ENCODE measurements at places on chromosomes 2 and 18. TPM values are rescaled to one million over a fixed set of nuclear protein-coding genes. Genes with fewer than 3 reads are reported as not detected.

Gene CFAP65
- not detected for total RNA-seq

DNA sequence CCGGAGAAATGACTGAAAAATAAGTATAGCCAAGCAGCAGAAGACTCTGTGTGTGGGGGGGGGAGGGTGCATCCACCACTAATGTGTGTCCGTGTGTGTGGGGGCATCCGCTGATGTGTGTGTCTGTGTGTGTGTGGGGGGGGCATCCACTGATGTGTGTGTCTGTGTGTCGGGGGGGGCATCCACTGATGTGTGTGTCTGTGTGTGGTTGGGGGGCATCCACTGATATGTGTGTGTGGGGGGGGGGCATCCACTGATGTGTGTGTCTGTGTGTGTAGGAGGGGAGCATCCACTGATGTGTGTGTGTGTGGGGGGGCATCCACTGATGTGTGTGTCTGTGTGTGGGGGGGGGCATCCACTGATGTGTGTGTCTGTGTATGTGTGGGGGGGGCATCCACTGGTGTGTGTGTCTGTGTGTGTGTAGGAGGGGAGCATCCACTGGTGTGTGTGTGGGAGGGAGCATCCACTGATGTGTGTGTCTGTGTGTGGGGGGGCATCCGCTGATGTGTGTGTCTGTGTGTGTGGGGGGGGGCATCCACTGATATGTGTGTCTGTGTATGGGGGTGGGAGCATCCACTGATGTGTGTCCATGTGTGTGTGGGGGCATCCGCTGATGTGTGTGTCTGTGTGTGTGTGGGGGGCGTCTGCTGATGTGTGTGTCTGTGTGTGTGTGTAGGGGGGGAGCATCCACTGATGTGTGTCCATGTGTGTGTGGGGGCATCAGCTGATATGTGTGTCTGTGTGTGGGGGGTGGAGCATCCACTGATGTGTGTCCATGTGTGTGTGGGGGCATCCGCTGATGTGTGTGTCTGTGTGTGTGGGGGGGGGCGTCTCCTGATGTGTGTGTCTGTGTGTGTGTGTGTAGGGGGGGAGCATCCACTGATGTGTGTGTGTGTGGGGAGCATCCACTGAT lies 125.0 kb downstream of the NFATC1 start:
- H3K36me3 ChIP-seq = peaks cover 12% of the 10 kb centered on the region
- peaks cover 2% of the 10 kb centered on the region for H3K27me3 ChIP-seq
- peak overlapping the region; percentile 65 for H3K4me3 ChIP-seq
- no peak for DNase-seq
- peak overlapping the region; percentile 98 for H3K27ac ChIP-seq

GRCh38 chr2:54595161-54595803 lies 128.2 kb upstream of the EML6 start:
- no peak for DNase-seq
- H3K4me3 ChIP-seq = peak overlapping the region; percentile 78
- peak overlapping the region; percentile 99 for H3K27ac ChIP-seq
- peaks cover 39% of the 10 kb centered on the region for H3K36me3 ChIP-seq

GRCh38 chr2:30371772-30372373 lies 75.2 kb upstream of the LCLAT1 start:
- no peaks in the 10 kb centered on the region for H3K27me3 ChIP-seq
- peaks cover 37% of the 10 kb centered on the region for H3K4me1 ChIP-seq
- no peaks in the 10 kb centered on the region for H3K36me3 ChIP-seq
- H3K4me3 ChIP-seq = no peak overlapping the region

GRCh38 chr2:76669966-76670465 lies 852.2 kb downstream of the LRRTM4 start:
- H3K27me3 ChIP-seq = no peaks in the 10 kb centered on the region
- H3K27ac ChIP-seq = no peak overlapping the region
- H3K4me3 ChIP-seq = no peak overlapping the region
- no peaks in the 10 kb centered on the region for H3K4me1 ChIP-seq

Gene MATN3
- total RNA-seq = not detected

DNA sequence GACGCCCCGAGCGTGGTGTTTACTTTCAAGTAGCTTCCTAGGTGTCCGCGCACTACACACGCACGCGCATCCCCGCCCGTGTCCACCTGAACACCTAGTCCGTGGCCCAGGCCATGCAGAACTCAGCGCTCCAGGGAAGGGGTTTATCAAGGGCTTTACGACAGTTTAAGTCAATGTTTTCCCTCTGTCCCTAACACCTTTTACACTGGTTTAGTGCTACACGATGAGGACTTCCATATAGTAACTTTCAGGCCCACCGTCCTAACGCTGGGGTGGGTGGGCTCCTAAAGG lies 1.4 kb upstream of the BCL2 start:
- peaks cover 34% of the 10 kb centered on the region for H3K4me1 ChIP-seq
- no peak for DNase-seq
- peaks cover 20% of the 10 kb centered on the region for H3K36me3 ChIP-seq
- H3K27me3 ChIP-seq = no peaks in the 10 kb centered on the region
- peak overlapping the region; percentile 94 for H3K27ac ChIP-seq

GRCh38 chr2:8481463-8482009 lies 200.3 kb upstream of the ID2 start:
- no peaks in the 10 kb centered on the region for H3K27me3 ChIP-seq
- peak; percentile 34 for DNase-seq
- peak overlapping the region; percentile 87 for H3K27ac ChIP-seq
- peak overlapping the region; percentile 53 for H3K4me3 ChIP-seq
- peaks cover 86% of the 10 kb centered on the region for H3K4me1 ChIP-seq

Gene GAL3ST2
- 0.51 TPM for total RNA-seq

Gene G6PC2
- not detected for total RNA-seq

GRCh38 chr2:143254110-143254509 lies 124.9 kb downstream of the ARHGAP15 start:
- H3K4me3 ChIP-seq = peak overlapping the region; percentile 47
- peaks cover 78% of the 10 kb centered on the region for H3K4me1 ChIP-seq
- peaks cover 11% of the 10 kb centered on the region for H3K36me3 ChIP-seq
- H3K27me3 ChIP-seq = no peaks in the 10 kb centered on the region

Gene HTRA2
- 57.3 TPM for total RNA-seq

Gene DPP4
- total RNA-seq = 99.9 TPM

GRCh38 chr18:36331521-36331971 lies 34.0 kb downstream of the FHOD3 start:
- H3K27ac ChIP-seq = no peak overlapping the region
- no peaks in the 10 kb centered on the region for H3K36me3 ChIP-seq
- H3K4me1 ChIP-seq = no peaks in the 10 kb centered on the region
- H3K4me3 ChIP-seq = no peak overlapping the region
- DNase-seq = no peak

Gene PSTPIP2
- total RNA-seq = 23.6 TPM

Gene KCNK3
- total RNA-seq = not detected

DNA sequence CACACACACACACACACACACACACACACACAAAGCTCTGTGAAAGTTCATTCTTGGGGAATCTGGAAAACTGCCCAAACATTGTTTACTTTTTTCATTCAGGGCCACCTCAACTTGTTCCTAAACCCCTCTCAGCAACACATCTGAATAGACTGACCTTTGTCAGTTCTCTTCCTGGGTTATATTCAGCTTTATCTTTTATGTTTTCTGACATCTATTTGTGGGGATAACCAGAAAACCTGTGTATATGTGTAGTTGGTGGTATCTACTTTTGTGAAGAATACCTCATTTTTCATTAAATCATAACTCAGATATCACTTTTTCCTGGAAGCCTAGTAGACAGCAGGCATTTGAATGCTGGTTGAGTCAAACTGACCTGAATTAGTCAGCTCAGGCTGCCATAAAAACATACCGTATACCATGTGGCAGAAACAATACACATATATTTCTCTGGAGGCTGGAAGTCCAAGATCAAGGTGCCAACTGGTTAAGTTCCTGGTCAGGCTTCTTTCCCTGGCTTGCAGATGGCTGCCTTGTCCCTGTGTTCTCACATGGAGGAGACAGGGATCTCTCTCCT lies 11.0 kb upstream of the RNF144A start:
- no peak for DNase-seq
- peaks cover 38% of the 10 kb centered on the region for H3K36me3 ChIP-seq
- H3K4me1 ChIP-seq = peaks cover 61% of the 10 kb centered on the region
- peak overlapping the region; percentile 27 for H3K4me3 ChIP-seq

Gene GMPPA
- 41.3 TPM for total RNA-seq

Gene MYO5B
- total RNA-seq = 0.12 TPM

Gene UGT1A5
- not detected for total RNA-seq

DNA sequence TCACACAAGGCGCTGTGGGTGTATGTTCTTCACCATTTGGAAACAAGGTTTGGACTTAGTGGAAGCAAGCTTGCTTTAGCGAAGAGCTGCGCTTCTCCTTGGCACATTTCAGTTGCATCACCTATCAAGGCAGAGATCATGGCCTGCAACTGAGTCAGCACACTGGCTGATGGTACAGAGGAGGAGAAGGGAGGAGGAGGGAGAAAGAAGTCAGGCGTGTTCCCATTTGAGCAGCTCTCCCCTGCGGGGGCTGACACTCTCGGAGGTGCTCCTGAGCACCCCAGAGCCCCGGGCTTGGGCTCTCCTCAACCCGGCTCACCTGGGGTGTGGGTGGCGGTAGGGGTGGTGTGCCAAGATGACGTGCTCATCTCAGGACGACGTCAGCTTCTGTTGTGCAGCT lies 6.0 kb upstream of the SERPINB5 start:
- H3K36me3 ChIP-seq = no peaks in the 10 kb centered on the region
- no peaks in the 10 kb centered on the region for H3K4me1 ChIP-seq
- H3K4me3 ChIP-seq = no peak overlapping the region

DNA sequence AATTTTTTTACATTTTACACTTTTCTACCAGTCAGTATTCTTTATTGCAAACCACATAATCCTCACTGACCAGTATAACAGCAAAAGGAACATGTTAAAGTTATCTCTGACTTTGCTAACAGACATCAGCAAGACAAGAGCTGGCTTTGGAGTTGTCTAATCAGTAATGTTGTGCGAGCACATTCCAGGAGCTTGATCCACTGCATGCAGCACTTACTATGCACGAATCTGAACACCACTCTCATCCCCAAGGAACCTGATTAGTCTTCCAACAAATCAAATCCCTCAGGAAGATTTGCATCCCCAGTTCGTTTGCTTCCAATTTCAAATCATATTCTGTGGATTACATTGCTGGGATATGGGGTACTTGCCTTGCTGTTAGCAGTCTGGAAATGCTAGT lies 269.3 kb upstream of the EPC2 start:
- no peaks in the 10 kb centered on the region for H3K27me3 ChIP-seq
- H3K27ac ChIP-seq = no peak overlapping the region
- no peak overlapping the region for H3K4me3 ChIP-seq
- H3K4me1 ChIP-seq = no peaks in the 10 kb centered on the region

DNA sequence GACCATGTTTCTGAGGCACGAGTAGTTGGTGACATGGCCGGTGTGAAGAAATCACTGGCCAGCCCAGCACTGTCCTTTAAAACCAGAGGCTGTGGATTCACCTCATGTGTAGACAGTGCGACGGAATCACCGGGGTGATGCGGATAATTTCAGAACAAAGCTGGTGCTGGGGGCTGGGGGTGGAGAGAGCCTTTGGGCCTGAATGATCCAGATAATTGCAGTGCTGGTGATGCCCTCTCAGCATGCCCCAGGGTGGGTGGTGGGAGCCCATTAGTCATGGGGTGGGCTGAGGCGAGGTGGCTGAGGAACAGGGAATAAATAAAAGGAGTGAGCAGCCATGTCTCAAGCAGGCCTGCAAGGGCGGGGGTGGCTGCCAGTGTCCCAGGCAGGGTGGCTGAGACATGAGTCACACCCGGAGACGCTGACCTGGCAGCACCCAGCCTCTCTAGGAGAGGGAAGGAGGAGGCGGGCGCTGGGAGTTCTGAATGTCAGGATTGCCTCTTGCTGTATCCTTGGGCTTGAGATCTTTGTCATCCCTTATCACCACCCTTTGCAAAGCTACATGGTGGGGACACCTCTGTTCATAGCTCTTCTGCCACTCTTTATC lies 151.1 kb upstream of the MSH6 start:
- no peak overlapping the region for H3K4me3 ChIP-seq
- no peak for DNase-seq
- no peak overlapping the region for H3K27ac ChIP-seq
- peaks cover 6% of the 10 kb centered on the region for H3K27me3 ChIP-seq
- no peaks in the 10 kb centered on the region for H3K4me1 ChIP-seq

Gene C2orf66
- total RNA-seq = 0.42 TPM

Gene DNAJC5G
- total RNA-seq = not detected

DNA sequence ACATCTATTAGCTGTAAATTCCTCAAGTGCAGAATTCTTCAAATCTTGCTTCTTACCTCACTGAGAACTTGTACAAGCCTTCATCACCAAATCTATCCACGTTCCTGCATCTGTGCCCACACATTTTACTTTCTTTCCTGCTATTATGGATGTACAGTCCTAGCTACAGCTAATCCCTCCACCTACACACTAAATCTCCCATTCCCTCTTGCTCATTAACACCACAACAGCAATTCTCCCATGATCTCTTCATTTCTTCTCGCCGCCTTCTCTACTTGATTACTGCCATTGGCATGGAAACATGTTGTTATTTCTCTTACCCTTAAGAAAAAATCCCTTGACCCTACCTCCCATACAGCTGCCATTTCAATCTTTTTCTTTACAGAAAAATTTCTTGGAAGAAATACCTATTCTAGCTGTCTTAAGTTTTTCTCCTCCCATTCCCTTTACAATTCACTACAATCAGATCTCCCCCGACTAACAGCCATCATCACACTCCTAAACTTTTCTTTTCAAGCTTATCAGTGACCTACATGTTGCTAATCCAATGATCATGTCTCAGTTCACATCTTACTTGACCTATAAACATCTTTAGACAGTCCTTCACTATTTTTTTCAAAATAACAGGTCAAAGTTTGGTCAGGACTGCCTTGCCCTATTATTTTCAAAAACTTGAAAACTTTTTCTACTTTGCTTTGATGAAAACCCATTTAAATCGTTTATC lies 41.0 kb downstream of the ROCK2 start:
- no peak overlapping the region for H3K27ac ChIP-seq
- H3K4me1 ChIP-seq = no peaks in the 10 kb centered on the region
- DNase-seq = no peak
- H3K4me3 ChIP-seq = no peak overlapping the region
- no peaks in the 10 kb centered on the region for H3K27me3 ChIP-seq

Gene CCDC141
- total RNA-seq = 0.78 TPM

Gene ICOS
- 143 TPM for total RNA-seq

Gene CHRNG
- total RNA-seq = not detected

DNA sequence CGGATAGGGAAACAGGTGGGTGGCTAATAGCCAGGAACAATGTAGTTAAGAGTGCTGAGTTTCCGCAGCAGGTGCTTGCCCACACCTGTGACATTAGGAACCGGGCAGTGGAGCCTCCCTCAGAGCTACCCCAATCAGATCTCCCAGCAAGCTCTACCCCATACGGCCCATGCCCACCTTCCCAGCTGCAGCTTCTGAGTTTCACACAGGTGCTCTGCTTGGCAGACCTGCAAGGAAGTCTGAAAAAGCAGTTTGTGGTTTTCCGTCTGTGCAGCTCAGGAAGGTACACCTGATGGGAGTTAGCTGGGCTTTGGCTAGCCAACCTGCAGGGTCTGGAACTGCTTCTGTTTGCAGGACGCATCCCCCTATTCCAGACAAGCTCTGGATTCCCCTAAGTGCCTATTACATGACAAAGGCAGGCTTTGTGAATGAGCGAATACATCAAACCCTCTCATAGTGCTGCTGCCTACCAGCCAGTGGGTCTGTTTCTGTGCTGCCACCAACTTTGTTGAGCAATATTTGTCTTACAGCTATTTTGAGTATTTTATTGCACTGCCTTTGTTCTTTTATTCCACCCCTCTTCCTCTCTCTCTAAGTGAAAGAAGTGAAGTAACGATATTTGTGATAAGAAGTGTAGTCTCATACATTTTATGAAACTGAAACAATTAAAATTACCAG lies 24.7 kb upstream of the CEP68 start:
- no peak overlapping the region for H3K4me3 ChIP-seq
- no peak overlapping the region for H3K27ac ChIP-seq
- H3K36me3 ChIP-seq = peaks cover 2% of the 10 kb centered on the region
- peaks cover 2% of the 10 kb centered on the region for H3K27me3 ChIP-seq
- peaks cover 22% of the 10 kb centered on the region for H3K4me1 ChIP-seq

Gene VSNL1
- total RNA-seq = not detected

Gene AGXT
- not detected for total RNA-seq

Gene TRABD2A
- total RNA-seq = 62.2 TPM

Data from activated T-helper 1 cell treated with anti-CD3 and anti-CD28 coated beads, Interleukin-12 subunit alpha, Interleukin-12 subunit beta, Interleukin-2, Interleukin-4 antibody, amounts not matched to agents 30 ng/mL and 10 ng/mL and 1 ng/mL, durations not matched to agents 14 hours and 24 hours and 36 hours (primary cell).